ENCODE measurements at places on chromosomes 7 and 10.

- DNase-seq, result no peak
Measured at GRCh38 chr7:115009139-115009538, 87.2 kb downstream of the MDFIC start.

- DNase-seq, result no peak
Measured at GRCh38 chr7:92259062-92259461, 13.3 kb downstream of the ANKIB1 start.

GRCh38 chr7:50805447-50806125 is 22.9 kb upstream of the GRB10 start:
- no peak for DNase-seq

- no peak for DNase-seq
Measured at GRCh38 chr10:95547791-95548435, 13.3 kb downstream of the SORBS1 start.

DNA sequence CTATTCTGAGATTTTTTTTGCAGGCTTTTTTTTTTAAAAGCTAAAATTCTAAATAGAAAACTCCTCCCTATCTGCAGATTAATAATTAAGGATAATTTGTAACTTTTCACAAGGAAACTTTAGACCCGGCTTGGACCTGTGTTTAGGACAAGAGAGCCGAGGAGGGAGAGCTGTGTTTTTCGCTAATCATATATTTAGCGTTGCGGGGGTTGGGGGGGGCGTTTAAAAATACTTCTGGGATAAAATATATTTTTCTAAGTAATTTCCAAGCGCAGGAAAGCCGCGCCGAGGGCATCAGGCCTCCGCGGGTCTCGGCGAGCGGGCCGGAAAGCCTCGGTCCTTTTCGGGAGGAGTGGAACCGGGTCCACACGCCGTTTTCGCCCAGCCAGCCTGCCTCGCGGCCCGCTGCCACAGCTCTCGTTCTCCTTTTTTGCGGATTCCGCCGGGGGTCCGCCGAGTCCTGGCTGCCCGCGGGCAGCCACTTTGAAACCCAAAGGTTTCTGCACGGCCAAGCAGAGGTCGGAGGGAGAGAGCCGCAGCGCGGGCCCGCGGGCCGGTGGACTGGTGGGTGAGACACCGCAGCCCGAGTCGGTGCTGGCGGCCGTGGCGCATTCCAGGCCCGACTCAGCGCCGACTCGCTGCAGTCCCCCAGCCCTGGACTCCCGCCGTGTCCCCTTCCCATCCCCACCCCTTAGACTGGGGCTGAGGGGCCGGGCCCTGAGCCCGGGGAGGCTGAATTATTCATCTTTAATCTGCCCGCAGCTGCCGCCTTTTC is 2.3 kb downstream of the PAX2 start:
- DNase-seq, result no peak

DNA sequence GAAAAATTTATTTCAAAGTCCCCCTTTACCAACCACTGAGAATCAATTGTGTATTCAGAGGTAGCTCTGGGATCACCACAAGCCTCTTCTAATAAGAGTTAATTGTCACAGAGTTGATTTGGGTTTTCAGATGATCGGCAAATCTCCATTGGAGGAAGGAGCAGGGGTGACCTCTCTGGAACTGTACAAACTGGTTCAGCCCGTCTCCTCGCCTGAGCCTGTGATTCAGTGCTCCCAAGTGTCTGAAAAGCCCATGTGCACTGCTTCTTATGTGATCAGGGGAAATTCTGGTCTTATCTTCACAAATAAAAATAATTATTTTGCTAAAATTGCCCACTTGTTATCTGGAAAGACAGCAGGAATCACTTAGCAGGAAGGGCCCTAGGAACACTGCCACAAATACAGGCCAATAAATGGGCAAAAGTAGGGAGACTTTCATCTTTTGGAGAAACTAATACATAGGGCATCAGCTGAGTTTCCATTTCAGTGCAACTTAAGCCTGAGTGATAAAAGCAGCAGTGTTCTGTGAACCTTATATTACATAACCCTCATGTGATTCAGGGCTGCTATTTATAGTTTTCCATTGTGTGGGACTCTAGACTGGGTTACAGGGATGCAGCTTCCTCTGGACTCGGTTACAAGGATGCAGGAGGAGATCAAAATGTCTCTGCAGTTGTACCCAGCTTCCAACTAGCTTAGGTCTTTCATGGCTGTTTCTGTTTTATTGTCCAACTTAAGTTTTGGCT is 32.3 kb downstream of the CDK1 start:
- no peak for DNase-seq

DNA sequence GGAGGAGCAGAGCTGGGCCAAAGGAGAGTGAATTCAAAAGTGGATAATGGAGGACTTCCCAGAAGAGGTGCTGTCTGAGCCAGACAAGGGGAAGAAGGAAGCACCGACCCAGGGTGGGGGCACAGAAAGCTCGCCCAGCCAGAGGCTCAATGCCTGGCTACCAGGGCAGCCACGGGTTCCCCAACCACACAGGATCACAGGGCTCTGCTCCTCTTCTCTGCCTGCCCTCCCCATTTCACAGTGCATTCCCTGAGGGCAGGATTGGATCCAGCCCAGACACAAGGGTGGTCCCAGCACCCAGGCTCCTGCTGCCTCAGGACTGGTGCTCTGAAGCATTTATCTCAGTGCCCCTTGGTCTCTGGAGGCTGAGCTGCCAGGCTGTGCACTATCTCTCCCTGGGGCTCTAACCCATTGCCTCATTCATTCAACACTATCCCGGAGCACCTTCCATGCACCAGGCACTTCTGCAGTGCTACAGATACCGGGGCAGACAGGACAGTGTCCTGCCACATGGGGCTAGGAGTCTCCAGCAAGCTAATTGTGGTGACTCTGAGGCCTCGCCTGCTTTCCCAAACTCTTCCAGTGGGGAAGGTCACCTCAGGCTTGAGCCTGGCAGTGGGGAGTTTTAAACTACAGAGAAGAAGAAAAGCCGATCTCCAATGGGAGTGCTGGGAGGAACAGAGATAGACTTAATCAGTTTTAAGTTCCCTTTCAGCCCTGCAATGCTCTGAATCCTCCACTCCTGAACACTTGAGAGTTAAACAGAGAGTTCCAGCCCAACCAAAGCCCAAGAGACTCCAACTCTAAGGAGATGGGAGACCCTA is 201.8 kb upstream of the ZMIZ1 start:
- DNase-seq, result no peak

DNA sequence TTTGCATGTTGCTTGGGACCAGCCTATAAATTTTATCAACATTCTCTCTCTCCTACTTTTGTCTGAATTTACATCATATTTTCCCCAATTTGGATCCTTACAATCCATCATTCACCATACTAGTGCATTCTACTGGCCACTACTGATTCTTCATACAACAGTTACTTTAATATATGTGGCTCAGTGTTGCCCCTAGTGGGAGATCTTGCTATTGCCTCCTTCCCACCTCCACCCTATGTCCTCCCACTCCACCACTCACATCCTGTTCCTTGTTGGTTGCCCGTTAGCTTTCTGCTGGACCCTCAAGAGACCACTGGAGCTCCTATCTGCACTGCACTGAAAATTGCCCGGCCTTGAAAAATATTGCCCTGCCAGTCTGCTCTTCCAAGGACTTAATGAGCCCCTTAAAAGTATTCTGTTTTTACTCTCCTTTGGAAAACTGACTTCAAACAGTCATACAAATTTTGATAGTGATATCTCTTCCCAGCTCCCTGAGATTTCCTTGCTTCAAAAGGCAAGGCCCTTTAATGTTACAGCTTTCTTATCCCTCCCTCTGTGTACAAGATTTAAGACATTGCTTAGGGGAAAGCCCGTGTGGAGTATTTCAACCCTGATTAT is 243.2 kb upstream of the TMEM229A start:
- DNase-seq, result no peak

- DNase-seq, result no peak
Measured at GRCh38 chr7:37287131-37287855, 161.4 kb downstream of the ELMO1 start.

DNA sequence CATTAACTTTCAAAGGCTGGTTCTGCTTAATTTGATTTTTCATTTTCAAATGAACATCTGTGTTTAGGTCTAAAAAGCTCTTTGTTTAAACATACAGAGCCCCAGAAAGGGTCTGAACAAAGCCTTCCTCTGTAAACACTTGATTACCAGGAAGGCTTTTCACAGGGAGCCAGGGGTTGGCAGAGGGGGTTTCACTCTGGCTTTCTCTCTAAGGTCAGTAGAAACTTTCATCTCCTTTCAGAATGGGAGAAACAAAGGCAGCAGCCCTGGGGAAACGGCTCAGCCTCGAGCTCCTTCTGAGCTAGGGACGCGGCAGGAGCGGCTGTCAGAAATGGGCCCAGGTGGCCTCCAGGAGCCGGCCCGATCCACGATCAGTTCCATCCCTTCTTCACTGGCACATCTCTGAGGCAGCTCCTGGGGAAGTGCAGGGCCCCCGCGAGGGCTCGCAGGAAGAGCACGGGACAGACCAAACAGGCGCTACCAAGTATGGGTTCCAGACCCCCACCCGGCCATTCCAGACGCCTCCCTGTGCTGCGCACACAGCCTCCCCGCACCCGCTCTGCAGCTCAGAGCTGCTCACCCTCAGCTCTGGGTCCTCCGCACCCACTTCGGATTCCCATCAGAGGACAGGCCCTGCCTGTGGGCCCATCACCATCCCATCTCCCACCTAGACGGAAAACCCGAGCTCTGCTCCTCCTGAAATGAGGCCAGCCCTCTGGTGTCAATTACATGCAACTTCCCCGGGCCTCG is 124.1 kb downstream of the MAD1L1 start:
- DNase-seq, result no peak

- DNase-seq, result no peak
Measured at GRCh38 chr10:23656735-23657134, 217.9 kb downstream of the OTUD1 start.

DNA sequence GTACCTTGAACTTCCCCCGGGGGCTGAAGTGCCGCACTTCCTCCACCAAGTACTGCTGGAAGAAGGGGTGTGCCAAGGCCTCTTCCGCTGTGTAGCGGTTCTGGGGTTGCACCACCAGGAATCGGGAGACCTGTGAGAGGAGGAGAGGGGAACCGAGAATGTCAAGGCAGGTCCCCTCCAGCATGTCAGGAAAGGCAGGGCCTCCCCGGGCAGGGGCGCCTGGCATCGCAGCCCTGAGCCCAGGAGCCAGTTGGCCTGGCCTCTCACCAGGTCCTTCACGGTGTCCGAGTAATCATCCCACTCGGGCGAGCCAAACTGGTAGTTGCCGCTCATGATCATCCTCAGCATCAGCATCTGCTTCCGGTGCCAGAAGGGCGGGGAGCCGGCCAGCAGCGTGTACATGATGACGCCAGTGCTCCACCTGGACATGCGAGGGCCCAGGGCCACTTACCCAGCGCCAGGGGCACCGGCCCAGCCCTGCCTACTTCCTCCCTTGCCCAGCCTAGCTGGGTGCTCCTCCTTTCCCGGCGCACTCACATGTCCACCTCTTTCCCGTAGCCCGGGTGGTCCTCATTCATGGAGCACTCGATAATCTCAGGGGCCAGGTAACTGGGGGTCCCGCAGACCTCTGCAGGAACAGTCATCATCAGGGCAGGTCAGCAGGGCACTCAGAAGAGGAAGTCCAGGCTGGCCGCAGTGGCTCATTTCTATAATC is 11.0 kb downstream of the PHKG1 start:
- DNase-seq, result no peak

- no peak for DNase-seq
Measured at GRCh38 chr7:130182990-130183389, 22.2 kb downstream of the TMEM209 start.

- DNase-seq, result no peak
Measured at GRCh38 chr10:59252491-59252890, 76.0 kb downstream of the PHYHIPL start.

GRCh38 chr7:16745645-16746044 is 7.9 kb upstream of the TSPAN13 start:
- DNase-seq, result no peak

- no peak for DNase-seq
Measured at GRCh38 chr7:74365322-74366022, 76.3 kb downstream of the CLIP2 start.

GRCh38 chr7:74481458-74482196 is 27.9 kb downstream of the GTF2IRD1 start:
- no peak for DNase-seq

DNA sequence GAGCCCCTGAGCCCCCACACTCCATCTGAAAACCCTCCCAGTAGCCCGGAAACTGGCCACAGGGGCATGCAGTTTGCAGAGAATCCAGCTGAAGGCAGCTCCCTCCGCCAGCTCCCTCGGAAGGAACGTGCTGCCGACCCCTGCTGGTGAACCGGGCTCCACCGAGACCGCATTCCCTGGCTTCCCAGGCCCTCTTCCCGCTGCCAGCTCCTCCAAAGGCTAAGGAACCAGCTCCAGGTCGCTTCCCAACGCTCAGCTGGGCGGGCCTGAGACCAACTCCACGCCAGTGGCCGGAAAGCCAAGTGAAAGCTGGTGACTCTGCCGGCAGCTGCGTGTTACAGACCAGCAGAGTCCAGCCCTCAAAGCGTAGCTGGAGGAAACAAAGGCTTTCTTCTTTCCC is 35.8 kb downstream of the GPER1 start:
- DNase-seq, result no peak

GRCh38 chr10:72563327-72563932 is 62.4 kb downstream of the MICU1 start:
- no peak for DNase-seq

GRCh38 chr7:108652886-108653285 is 83.2 kb downstream of the DNAJB9 start:
- no peak for DNase-seq

- no peak for DNase-seq
Measured at GRCh38 chr10:16779384-16779915, 37.8 kb downstream of the RSU1 start.

- DNase-seq, result no peak
Measured at GRCh38 chr10:5600908-5601307, 65.5 kb downstream of the ASB13 start.

DNA sequence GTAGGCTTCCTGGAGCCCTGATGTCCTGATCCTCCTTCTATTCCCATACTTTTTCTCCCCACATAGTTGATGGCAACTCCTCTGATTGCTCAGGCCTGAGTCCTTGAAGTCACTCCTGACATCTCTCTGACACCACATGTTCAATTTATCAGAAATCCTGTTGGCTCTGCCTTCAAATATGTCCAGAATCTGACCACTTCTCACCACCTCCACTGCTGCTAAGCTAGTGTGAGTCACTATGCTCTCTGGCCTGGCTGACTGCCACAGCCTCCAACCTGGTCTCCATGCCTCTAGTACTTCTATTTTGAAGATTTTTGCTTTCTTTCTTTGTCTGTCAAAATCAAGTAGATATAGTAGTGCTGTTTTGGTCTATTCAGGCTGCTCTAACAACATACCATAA is 53.0 kb downstream of the TMEM229A start:
- no peak for DNase-seq

GRCh38 chr10:92997620-92998019 is 63.0 kb upstream of the CYP26C1 start:
- no peak for DNase-seq

DNA sequence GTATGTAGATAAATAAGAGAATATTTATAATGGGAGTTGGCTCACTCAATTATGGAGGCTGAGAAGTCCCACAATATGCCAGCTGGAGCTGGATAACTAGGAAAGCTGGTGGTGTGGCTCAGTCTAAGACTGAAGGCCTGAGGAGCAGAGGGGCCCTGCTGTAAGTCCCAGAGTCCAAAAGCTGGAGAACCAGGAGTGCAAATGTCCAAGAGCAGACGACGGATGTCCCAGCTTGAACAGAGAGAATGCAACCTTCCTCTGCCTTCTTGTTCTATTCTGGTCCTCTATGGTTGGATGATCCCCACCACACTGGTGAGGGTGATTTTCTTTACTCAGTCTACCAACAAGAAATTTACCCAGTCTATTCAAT is 13.2 kb downstream of the IL2RA start:
- DNase-seq, result no peak
